ENCODE measurements at places on chromosomes 13 and 19.

DNA sequence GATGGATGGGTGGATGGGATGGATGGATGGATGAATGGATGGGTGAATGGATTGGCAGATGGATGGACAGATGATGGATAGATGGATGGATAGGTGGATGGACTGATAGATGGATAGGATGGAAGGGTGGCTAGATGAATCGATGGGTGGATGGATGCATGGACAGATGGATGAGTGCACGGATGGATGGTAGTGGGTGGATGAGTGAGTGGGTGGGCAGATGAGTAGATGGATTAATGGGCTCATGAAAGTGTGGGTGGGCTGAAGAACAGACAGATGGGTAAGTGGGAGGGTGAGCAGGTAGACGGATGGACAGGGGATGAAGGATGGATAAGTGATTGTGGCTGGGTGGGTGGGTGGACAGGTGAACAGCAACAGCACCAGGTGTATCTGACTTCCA, 5.7 kb downstream of the SEMA6B start:
- peaks cover 5% of the 10 kb centered on the region for H3K4me1 ChIP-seq
- DNase-seq = no peak
- no peak overlapping the region for H3K4me3 ChIP-seq
- no peaks in the 10 kb centered on the region for H3K36me3 ChIP-seq
- no peaks in the 10 kb centered on the region for H3K27me3 ChIP-seq
- H3K27ac ChIP-seq = no peak overlapping the region

- H3K27ac ChIP-seq = no peak overlapping the region
- no peak for DNase-seq
- H3K36me3 ChIP-seq = no peaks in the 10 kb centered on the region
- peaks cover 12% of the 10 kb centered on the region for H3K27me3 ChIP-seq
- no peak overlapping the region for H3K4me3 ChIP-seq
- H3K4me1 ChIP-seq = peaks cover 13% of the 10 kb centered on the region
These were observed 12.9 kb upstream of the CCNE1 start for GRCh38 chr19:29798774-29799497.

DNA sequence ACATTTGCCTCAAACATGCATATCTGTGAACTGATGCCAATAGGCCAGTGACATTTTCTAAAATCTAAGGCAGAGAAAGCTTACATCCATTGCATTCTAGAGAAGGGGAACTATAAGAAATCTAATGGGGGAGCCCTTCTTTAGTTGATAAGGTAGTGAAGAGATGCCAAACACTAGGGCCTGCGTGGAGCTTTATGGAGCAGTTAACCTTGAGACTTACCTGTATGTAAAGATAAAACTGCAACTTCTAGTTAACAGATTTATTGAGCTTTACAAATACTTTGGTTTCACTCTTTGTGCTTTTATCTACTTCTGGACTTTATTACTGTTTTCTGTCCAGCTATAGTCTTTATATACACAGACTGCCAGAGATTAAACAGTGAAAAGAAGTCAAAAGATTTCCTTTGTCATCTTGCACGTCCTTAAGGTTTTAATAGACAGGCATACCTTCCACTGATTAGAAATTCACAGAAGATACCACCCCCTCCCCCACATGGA, 457.6 kb downstream of the KLF12 start:
- no peaks in the 10 kb centered on the region for H3K36me3 ChIP-seq
- no peak for DNase-seq
- no peak overlapping the region for H3K4me3 ChIP-seq
- no peaks in the 10 kb centered on the region for H3K4me1 ChIP-seq
- no peaks in the 10 kb centered on the region for H3K27me3 ChIP-seq
- H3K27ac ChIP-seq = no peak overlapping the region

DNA sequence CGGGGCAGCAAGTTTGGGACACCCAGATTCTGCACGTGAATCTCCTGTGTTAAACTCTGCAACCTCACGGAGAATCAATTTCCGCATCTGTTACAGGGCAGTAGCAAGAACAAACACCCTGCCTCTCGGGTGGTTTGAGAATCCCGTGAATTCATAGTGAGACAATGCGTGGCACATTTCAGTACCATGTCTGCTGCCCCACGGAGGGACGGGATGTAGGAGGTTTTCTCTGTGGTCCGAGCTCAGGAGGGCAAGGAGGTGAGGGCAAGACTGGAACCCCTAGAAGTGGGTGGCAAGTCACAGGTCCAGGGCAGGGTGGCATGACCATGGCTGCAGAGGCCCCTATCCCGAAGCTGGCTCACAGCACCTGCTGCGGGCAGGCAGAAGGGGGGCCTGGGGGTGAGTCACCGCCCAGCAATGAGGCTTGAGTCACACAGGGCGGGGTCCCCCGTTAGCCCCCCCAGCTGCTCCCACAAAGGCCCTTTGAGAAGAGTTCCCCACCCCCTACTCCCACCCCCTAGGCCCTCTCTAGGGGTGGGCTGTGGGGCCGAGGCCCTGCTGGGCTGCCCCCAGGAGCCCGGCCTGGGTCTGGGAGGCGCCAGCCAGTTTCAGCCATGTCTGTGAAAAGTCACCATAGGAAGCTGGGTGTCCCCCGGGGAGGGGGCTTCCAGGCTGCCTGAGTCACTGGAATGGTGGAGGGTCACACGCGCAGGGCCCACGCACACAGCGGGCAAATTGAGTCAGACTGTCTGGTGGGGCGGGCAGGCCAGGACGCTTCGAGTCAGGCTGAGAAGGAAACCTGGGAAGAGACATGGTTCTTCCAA, 25.8 kb upstream of the NANOS3 start:
- peaks cover 26% of the 10 kb centered on the region for H3K4me1 ChIP-seq
- DNase-seq = no peak
- H3K27me3 ChIP-seq = no peaks in the 10 kb centered on the region
- peak overlapping the region; percentile 82 for H3K27ac ChIP-seq

GRCh38 chr19:3517638-3518037, 11.5 kb downstream of the FZR1 start:
- no peak overlapping the region for H3K27ac ChIP-seq
- peaks cover 9% of the 10 kb centered on the region for H3K4me1 ChIP-seq
- H3K36me3 ChIP-seq = peaks cover 6% of the 10 kb centered on the region
- DNase-seq = no peak
- no peak overlapping the region for H3K4me3 ChIP-seq

GRCh38 chr13:48188131-48188530, 44.9 kb upstream of the ITM2B start:
- peaks cover 12% of the 10 kb centered on the region for H3K27me3 ChIP-seq
- H3K4me3 ChIP-seq = no peak overlapping the region
- no peaks in the 10 kb centered on the region for H3K36me3 ChIP-seq
- no peak overlapping the region for H3K27ac ChIP-seq
- no peak for DNase-seq

DNA sequence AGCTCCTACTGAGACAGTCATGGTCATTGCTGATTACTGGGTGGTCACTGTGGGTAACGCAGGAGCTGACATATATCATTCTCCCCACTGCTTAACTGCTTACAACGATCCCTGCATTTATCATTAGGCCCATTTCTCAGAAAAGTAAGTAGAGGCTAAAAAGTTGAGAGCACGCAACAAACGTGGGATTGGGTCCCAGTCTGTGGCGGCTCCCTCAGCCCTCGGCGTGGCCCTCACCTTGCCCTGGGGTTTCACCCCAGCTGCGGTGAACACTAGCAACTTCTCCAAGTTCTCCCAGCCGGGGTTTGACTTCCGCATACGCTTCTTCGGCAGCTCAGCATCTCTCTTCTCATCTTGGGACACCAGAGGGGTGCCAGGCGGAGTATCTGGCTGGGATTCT, 2.5 kb downstream of the PNKP start:
- H3K27ac ChIP-seq = no peak overlapping the region
- H3K36me3 ChIP-seq = peaks cover 29% of the 10 kb centered on the region
- no peak for DNase-seq
- H3K4me1 ChIP-seq = peaks cover 20% of the 10 kb centered on the region
- H3K27me3 ChIP-seq = no peaks in the 10 kb centered on the region
- H3K4me3 ChIP-seq = peak overlapping the region; percentile 62

DNA sequence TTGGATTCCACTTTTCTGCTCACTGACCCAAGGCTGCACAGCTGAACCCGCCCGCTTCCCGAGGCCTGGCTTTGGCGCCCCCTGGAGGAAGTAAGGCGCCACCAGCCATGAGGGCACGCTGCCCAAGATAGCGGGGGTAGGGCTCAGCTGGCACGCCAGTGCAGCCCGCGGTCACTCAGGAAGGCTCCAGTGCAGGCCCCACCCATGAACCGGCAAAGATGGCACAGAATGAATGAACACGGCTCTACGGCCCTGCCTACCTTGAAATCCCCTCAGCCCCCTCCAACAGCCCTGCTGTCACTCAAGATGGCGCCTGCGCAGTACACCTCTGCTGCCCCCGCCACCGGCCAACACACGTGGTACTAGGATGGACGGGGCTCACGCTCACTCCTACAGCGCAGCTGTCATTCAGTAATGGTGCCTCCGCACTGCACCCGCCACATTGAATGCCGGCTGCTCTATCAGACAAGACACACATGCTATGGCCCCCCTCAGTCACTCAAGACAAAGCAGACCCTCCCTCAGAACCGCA, 3.0 kb downstream of the PEG3 start:
- no peaks in the 10 kb centered on the region for H3K27me3 ChIP-seq
- peaks cover 3% of the 10 kb centered on the region for H3K36me3 ChIP-seq
- DNase-seq = no peak
- H3K27ac ChIP-seq = peak overlapping the region; percentile 29
- no peak overlapping the region for H3K4me3 ChIP-seq

DNA sequence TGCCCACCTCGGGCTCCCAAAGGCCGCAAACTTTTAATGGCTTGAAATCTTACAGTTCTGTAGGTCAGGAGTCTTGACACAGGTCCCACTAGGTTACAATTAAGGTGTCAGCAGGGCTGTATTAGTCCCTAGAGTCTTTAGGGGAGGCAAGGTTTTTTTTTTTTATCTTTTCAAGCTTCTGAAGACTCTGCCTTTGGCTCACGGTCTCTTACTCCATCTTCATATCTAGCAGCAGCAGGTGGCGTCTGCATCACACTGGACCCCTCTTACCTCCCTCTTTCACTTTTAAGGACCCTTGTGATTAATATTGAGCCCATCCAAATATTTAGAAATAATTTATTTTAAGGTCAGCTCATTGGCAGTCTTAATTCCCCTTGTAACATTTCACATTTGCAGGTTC, 11.6 kb downstream of the MIR17HG start:
- no peak overlapping the region for H3K27ac ChIP-seq
- no peaks in the 10 kb centered on the region for H3K27me3 ChIP-seq
- H3K4me1 ChIP-seq = peaks cover 36% of the 10 kb centered on the region
- H3K36me3 ChIP-seq = peaks cover 58% of the 10 kb centered on the region
- H3K4me3 ChIP-seq = no peak overlapping the region

DNA sequence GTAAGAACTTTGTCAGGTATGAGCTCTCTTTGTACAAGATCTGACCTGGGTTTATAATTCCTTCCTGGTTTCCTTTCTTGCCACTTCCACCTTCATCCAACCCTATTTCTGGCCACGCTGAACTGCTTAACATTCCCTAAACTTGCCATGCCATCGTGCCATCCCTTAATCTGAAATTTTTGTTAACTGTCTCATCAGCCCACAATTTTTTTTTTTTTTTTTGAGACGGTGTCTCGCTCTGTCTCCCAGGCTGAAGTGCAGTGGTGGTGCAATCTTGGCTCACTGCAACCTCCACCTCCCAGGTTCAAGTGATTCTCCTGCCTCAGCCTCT, 144.6 kb downstream of the GGACT start:
- H3K27me3 ChIP-seq = peaks cover 2% of the 10 kb centered on the region
- no peak overlapping the region for H3K4me3 ChIP-seq
- no peak for DNase-seq
- H3K27ac ChIP-seq = no peak overlapping the region

DNA sequence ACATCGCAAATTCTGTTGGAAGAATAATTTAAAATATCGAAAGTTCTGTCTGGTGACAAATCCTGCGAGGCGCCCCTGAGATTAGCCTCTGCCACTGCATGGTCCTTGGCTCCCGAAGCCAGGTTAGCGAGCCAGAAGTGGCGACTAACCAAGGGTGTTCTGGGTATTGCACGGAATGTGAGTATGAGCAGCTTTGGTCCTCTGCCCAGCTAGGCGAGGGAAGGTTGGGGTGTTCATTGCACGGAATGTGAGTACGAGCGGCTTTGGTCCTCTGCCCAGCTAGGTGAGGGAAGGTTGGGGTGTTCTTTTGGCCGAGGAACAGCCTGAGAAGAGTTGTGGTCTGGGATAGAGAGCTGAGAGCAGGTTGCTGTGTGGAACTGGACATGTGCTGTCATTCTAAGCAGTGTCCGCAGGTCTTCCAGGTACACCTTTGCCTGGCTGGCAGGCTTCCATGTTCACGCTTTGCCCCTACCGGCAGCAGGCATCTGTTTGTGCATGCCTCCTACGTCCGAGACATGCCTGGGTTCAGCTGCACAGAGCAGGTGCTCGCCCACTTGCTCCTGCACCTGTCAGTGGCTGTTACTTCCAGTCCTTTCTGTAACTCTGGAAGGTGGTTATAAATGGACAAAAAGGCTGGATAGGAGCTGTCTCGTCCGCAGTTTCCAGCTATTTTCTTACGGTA, 18.3 kb upstream of the TEX29 start:
- no peaks in the 10 kb centered on the region for H3K27me3 ChIP-seq
- no peak overlapping the region for H3K4me3 ChIP-seq
- H3K36me3 ChIP-seq = peaks cover 41% of the 10 kb centered on the region
- DNase-seq = no peak
- H3K27ac ChIP-seq = no peak overlapping the region
- H3K4me1 ChIP-seq = peaks cover 20% of the 10 kb centered on the region

DNA sequence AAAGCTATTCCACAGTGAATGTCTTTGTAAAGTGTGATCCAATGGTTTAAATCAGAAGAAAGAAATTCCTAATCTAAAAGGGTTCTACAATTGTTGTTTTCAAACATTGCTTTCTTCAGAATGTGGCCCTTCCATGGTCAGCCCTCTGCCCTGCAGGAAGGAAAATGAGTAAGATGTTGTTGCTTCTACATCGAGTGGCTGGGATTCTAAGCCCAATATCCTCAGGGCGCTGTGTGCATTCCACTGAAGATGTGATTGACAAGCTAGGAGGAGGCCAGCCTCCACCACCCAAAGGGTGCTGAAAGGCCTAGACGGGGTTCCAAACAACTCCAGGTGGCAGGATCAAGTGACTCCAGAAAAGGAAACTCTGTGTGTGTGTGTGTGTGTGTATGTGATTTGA, 316.9 kb upstream of the TSHZ3 start:
- no peaks in the 10 kb centered on the region for H3K36me3 ChIP-seq
- no peak for DNase-seq
- H3K27me3 ChIP-seq = no peaks in the 10 kb centered on the region
- H3K4me3 ChIP-seq = no peak overlapping the region
- H3K4me1 ChIP-seq = no peaks in the 10 kb centered on the region
- no peak overlapping the region for H3K27ac ChIP-seq

GRCh38 chr19:8462571-8462970, 17.8 kb downstream of the HNRNPM start:
- no peak for DNase-seq
- H3K4me3 ChIP-seq = no peak overlapping the region
- H3K27ac ChIP-seq = no peak overlapping the region
- H3K4me1 ChIP-seq = peaks cover 34% of the 10 kb centered on the region

- H3K27ac ChIP-seq = no peak overlapping the region
- no peaks in the 10 kb centered on the region for H3K27me3 ChIP-seq
- H3K4me1 ChIP-seq = no peaks in the 10 kb centered on the region
- H3K36me3 ChIP-seq = no peaks in the 10 kb centered on the region
These were observed 480.4 kb upstream of the SGCG start for GRCh38 chr13:22700246-22700887.
